ENCODE measurements at places on chromosomes 12 and 14.

DNA sequence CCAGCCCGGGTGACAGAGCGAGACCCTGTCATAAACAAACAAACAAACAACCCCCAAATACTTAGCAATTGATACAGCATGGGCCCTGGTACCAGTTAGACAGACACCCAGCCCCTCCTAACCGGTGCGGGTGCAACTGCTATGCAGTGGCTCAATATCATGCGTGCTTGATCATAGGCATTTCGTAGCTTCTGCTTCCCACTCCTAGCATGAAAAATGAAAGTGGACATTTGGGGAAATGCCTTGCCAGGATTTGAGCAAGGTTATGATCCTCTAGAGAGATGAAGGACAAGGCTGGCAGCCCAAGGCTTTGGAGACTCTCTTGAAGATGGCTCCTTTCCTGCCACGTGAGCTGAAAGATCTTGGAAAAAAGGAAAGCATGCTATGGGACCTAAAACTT is 13.7 kb downstream of the FGF6 start:
- no peak for DNase-seq

DNA sequence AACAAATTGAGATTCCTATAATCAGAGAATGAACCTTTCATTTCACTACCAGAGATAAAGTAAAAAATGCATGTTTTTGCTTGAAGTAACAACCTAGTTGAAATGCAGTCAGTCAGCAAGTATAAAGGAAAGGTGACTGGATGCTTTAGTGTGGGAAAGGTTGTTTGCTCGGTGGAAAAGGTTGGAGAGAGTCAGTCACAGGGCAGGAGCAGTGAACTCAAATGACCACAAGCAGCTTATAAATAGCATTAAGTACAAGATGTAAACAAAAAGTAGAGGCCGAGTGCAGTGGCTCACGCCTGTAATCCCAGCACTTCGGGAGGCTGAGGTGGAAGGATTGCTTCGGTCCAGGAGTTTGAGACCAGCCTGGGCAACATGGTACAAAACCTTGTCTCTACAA is 98.1 kb upstream of the FGD4 start:
- no peak for DNase-seq

- DNase-seq, result no peak
These were observed 679 bp upstream of the SAV1 start for GRCh38 chr14:50668826-50669143.

DNA sequence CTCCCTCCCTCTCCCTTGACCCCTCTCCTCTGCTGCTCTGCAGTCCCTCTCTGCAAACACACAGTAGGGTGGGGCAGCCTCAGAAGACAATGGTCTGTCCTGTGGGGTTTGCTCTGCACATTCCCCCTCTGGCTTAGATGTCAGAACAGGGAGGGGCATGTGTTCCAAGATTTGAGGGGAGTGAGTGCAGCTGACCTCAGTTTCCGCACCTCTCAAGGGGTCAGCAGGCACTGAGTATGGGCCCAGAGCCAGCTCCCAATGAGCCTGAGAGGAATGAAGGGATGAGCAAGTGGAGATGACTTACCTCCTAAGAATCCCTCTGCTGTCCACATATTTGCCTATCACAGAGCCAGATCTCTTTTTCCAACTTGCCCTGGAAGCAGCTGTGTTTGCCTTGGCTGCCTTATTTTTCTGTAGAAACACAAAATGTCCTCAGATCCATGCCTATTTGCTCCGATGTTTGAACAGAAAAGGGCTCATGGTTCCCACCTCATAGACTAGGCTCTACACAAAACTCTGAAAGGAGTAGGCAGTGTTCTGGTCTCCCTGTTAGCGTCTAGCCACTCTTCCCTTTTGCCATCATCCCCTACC is 111.4 kb downstream of the CRACR2A start:
- DNase-seq, result no peak

DNA sequence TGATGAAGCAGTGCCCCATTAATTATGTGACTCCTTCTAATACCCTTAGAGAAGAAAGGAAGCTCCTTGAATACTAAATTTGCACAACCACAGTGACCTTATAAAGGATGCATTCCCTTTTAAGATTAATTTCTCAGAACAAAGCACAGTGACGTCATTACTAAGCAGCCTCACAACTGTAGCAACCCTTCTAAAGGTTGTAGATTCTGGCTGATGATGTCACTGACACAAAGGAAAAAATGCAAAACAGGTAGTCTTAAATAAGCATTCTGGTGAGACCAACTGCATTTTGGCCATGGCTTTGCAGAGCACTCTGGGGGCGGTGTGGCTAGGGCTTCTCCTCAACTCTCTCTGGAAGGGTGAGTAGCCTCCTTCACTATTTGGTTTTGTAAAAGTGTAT is 38.4 kb upstream of the OR4E1 start:
- DNase-seq, result no peak

- no peak for DNase-seq
These were observed 466.2 kb upstream of the FLRT2 start for GRCh38 chr14:85063747-85064146.

DNA sequence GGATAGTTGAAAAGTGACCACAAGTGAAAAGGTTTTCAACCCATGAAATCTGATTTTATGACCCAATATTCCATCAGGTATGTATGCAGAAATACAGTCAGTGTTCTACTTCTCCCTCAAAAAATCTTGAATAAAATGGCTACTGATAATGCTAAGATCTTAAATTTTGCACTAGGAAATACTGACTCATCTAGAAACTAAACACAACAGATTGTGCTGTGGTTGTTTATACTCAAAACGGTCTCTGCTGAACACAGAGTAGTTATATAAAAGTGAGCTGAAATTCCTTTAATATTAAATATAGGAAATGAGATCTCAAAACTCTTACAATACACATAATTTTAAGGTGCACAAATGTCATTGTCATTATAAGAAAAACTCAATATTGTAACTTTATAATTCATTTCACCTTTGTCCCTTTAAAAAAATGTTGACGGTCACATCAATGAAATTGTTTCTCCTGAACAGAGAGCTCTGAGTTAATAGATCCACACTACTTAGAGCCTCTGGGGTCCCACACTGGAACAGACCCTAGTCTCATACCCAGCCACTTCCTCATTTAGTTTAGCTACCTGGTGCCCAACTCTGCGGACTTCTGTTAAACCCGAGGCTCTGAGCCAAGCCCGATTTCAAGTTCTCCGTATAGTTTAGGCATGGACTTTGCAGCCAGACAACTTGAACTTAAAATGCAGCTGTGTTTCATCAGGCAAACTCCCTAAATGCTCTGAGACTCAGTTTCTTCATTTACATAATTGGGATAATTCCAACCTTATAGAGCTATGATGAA is 9.3 kb downstream of the COCH start:
- no peak for DNase-seq
